ENCODE measurements at places on chromosomes 11 and 22.
A peak's percentile ranks its signal among the peaks of the same experiment; 100 is the strongest.

- DNase-seq: no peak
Observed at GRCh38 chr22:29475550-29475949, 4.5 kb upstream of the NEFH start.

DNA sequence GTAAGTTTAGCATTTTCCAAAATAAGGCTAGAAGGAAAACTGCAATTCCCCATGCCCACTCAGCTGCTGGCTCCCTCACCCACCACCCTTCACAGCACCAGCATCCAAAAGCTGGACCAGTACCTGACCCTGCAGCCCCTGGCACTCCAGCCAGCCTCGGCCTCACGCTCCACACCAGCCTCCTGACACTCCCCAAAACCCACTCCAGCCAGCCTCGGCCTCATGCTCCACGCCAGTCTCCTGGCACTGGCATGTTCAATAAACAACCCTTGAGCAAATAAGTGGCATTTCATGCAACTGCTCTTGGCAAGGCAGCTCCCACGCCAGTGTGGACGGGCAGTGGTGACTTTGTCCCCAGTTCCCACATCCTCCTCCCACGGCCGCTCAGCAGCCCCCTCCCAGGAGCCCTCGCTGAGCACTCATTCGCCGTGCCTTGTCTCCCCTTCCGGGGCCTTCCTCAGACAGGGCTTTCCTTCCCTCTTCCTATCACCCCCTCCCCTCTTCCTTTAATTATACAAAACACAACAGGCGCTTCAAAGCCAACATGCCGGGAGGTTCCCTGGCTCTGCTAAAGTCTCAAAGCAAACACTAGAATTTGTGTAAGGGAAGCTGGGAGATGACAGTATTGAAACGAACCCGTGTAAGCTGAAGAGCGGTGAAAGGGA is 6.8 kb downstream of the TOLLIP start:
- DNase-seq: no peak

- DNase-seq: no peak
Observed at GRCh38 chr11:10605941-10606381, 37.5 kb upstream of the LYVE1 start.

DNA sequence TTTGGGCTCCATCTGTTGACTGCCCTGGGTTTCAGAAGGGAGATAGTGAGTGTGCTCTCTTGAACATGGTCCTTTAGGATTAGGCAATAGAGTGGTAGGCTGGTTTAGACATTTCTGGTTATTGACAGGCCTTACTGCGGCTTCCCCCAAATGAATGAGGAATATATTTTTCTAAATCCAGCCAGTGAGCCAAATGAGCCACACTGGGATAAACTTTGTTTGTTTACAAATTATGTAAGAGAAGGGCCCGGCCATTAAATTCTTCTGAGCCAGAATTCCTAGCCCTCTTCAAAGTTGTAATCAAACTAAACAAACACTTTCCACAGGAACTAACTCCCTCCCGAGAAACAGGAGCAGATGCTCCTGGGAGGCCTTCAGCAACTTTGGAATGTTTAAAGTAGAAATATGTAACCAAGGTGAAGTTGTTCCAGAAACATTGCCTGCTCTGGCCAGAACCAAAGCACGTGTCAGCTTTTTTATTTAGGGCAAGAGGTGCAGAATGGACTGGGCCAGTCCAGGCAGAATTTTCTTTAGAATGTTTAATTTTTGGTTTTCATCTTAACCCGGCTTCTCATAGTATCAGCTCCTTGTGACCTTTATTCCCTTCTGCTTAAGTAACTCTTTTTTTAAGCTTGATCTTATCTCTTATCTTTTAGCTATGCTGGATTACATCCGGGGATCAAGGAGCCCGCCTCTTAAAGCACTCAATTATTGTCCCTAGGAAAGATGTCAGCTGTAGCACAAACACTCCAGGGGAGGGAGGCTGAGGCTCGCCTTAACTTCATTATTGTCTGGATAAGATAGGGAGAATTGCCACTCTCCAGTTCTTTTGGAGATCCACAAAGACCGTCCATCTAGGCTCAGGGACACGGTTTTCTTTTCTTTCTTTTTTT is 28.7 kb downstream of the ZNRF3 start:
- DNase-seq: no peak

DNA sequence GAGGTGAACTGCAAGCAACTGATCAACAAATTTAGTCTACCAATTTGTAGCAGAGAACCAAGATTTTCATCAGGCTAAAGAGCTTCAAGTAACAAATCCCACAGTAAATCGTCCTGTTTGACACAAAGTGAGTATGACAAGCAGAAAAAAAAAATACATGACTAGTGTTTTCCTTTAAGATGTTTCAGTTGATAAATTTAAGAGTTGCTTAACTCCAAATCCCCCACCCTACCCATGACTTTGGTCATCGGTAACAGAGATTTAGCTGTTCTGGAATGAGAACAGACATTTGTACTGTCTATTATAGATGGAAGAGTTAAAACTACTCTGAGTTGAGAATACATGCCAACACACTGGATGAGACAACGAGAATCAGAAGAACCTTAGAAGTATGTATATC is 165.0 kb upstream of the MTMR2 start:
- no peak for DNase-seq

- no peak for DNase-seq
Observed at GRCh38 chr11:27907530-27907929, 200.4 kb downstream of the KIF18A start.

- DNase-seq: no peak
Observed at GRCh38 chr11:115672412-115672811, 168.2 kb upstream of the CADM1 start.

GRCh38 chr22:39117585-39118191 is 20.6 kb downstream of the APOBEC3H start:
- no peak for DNase-seq

GRCh38 chr11:15883455-15883920 is 472.9 kb downstream of the SOX6 start:
- no peak for DNase-seq

DNA sequence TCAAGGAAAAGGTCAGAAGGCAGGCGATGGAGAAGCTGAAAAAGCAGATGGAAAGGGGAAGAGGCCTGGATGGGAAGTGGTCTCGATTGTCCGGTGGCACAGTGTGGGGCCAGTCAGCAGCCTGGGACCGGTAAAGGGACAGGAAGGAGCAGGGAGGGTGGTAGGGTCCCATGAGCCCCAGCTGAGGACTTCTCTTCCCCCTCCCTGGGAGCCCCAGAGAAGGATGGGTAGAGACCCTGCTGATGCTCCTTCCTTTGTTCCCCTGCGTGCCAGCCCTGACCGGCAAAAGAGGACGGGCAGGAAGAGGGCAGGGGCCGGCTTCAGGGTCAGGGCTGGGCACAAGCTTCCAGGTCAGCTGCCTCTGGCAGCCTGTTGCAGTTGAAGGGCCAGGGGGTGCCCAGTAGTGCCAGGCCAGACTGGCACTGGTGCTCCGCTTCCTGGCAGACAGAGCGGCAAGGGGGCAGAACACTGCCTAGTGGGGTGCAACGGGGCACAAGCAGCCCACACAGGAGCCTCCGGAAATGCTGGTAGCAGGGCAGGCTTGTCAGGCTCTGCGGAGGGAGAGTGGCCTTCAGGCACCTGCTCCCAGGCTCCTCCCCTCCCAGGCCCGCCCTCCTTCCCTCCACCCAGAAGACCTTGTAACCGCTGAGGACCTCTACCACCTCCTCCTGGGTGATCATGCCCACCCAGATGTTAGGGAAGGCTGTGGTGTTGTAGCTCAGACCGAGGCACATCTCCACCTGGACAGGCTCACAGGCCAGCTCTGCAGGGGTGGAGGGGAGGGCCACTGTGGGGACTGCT is 739 bp upstream of the C1QTNF5 start:
- no peak for DNase-seq

DNA sequence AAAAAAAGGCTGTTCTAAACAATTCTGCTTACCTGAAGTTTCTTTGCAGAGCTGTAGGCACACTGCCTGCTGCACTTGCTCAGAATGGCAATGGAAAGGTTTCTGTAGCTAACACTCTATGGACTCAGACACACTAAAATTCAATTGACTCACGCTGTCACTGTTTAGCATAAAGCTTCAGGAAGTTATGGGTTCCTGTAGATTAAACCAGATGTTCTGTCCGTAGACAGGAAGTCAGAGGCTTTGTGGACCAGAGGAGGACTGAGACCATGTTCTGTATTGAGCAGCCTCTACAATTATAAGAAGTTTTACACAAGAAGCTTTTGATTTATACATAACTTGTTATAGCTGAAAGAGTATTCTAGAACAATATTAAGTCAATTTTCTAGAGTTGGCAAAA is 70.4 kb downstream of the GLYATL1 start:
- DNase-seq: no peak

DNA sequence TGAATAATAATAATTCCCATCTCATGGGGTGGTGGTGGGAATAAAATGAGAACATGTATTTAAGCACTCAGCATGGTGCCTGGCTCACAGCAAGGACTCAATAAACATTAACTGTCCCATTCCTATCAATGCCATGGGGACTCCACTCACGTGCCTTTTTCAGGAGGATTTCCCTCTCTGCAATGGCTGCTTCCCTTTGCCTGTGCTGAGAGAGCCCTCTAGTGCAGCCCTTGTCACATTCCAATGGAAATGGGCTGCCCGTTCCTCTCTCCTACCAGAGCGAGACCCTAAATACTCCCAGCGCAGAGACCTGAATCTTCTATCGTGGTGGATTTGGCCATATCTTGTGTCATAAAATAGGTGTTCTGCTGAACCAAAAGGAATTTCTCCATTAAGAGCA is 621.5 kb upstream of the B3GAT1 start:
- DNase-seq: no peak

- no peak for DNase-seq
Observed at GRCh38 chr22:27551402-27551801, 250.2 kb downstream of the MN1 start.

DNA sequence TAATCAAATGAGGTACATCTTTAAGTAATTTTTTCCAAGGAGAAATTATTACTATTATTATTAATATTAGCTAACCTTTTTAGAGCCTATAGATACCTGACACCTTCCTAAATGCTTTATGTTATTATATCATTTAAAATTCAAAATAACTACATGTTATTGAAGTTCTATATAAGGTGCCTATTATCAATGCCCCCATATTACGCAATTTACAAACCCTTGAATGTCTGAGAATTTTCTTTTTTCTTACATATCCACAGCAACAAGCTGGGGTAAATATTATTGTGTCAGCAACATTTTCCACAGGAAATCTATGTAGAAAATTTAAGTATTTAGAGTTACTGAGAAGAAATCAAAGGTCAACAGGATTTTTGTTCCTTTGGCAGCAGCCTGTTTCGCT is 327.3 kb downstream of the NXPE2 start:
- DNase-seq: no peak

DNA sequence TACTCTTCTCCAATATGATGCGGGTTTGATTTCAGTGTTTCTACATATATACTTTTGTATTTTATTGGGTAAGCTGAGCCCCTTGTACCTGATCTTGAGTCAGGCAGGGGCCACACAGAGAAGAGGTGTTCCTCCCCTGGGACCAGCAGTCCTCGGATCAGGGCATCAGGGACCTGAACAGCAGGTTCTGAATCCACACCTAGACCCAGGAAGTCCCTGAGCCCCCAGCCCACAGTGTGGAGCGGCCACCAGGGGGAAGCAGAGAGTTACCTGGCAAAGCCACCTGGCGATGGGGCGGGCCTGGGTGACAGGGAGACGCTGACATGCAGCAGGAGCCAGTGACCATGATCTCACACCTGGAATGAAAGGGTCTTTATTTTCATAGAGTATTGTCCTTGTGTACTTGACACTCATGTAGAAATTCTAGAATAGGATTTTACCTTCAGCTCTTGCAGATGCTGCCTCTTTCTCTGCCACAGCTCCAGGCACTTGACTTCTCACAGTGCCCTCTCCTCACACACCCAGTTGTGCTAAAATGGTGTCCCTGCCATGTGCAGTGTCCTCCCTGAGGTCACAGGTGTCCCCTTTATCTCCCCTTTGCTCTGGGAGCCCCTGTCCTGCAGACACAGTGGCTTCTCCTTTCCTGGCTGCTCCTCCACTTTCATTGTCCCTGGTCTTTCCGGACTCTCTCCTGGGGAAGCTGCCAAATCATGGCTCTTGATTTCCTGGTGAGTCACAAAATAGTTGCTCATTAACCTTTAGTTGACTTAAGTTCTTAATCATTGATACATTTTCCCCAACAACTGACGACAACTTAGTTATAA is 48.5 kb downstream of the GGTLC2 start:
- no peak for DNase-seq

GRCh38 chr22:50189849-50190181 is 4.1 kb downstream of the TRABD start:
- DNase-seq: no peak

GRCh38 chr11:69840371-69841169 is 21.4 kb upstream of the FGF3 start:
- DNase-seq: peak; percentile 25

- DNase-seq: no peak
Observed at GRCh38 chr22:50091092-50091768, 1.4 kb downstream of the MOV10L1 start.

DNA sequence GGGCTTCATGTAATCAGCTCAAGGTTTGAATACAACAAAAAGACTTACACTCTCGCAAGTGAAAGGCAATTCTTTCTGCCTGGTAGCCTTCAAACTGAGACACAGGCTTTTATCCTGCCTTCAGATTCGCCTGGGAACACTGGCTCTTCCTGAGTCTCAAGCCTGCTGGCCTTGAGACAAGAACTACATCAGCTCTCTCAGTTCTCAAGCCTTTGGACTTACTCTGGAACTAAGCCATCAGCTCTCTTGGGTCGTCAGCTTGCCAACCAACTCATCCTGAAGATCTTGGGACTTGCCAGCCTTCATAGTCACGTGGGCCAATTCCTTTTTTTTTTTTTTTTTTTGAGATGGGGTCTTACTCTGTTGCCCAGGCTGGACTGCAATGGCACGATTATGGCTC is 35.7 kb upstream of the LRRC10B start:
- DNase-seq: no peak

Data from retinal pigment epithelial cell (primary cell).